GM20000 (cell line): ENCODE measurements at places on chromosomes 7 and 10.

DNA sequence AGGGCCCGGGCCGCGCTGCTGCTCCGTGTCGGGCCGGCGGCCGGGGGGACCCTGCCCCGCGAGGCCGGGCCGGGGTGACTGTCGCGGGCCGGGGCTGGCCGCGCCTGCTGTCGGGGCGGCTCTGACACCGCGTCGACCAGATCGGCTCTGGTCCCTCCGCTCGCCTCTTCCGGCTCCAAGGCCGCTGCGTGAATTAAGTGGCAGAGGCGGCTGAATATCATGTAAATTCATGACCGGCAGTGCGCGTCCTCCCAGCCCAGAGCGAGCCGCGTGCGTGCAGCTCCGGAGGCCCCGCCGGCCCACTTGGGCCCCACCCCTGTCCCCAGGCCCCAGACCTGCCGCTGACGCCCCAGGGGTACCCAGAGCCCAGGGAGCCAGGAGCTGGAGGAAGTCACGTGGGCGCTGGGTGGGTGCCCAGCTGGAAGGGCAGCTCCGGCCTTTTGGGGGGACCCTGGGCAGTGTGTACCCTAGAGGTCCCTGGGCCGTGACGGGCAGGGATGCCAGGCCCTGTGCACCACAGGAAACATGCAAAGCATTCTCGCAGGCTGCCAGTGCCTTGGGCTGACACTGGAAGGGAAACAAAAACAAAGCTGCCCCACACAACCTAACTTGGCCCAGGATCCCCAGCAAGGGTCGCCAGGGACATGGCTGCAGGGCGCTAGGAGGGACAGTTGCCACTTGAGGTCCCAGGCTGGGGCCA lies 584.0 kb upstream of the MKI67 start:
- DNase-seq, result peak; percentile 22

- no peak for DNase-seq
Observed at GRCh38 chr7:145216866-145217265, 381.0 kb upstream of the TPK1 start.

- no peak for DNase-seq
Observed at GRCh38 chr10:6912929-6913328, 332.9 kb upstream of the PRKCQ start.

- DNase-seq, result no peak
Observed at GRCh38 chr10:87578160-87578841, 73.6 kb downstream of the MINPP1 start.

DNA sequence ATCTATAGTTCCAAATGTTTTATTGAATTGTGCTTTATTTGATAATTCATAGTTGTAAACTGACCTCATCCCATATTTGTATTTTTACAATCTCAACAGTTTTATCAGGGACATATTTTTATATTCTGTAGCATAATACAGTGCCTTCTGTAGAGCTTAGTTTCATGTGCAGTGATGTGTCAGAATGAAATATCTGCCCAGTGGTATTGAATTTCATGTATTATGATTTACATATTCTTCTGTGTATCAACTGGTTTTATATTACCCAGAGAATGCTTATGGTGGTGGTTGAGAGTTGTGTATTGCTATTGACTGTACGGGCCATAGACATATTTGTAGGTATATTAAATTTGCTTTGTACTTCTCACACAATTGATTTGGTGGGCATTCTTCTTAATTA lies 89.9 kb downstream of the KAT6B start:
- DNase-seq, result no peak

DNA sequence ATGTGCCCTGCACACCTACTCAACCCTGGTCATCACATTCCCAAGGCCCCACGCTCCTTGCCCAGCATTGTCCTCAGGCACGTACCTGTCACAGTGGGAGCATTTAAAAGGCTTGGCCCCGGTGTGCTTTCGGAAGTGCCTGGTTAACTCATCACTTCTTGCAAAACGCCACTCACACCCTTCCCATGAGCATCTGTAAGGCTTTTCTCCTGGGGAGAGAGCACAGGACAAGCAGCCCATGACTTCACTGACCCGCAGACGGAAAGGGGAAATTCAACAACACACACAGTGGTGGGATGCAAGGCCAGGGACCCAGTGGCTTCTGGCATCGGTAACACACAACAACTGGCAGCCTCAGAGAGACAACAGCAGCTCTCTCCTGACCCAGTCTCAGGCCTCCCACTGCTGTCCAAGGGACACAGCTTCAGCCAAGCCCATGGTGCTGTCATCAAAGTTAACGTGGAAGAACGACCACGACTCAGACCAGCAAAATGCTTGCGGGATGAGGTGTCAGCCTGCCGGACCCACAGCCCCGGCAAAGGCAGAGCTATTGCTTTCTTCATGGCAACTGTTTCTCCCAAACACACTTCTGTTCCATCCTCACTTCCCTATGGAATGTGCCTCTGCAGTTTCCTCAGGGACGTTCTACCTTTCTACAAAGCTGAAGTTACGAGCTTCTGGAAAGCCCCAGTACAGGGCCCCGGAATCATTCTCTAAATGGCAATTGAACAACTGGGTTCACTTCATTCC lies 4.8 kb downstream of the KLF6 start:
- DNase-seq, result no peak

- peak; percentile 45 for DNase-seq
Observed at GRCh38 chr10:75396631-75397495, 4.7 kb downstream of the ZNF503 start.

DNA sequence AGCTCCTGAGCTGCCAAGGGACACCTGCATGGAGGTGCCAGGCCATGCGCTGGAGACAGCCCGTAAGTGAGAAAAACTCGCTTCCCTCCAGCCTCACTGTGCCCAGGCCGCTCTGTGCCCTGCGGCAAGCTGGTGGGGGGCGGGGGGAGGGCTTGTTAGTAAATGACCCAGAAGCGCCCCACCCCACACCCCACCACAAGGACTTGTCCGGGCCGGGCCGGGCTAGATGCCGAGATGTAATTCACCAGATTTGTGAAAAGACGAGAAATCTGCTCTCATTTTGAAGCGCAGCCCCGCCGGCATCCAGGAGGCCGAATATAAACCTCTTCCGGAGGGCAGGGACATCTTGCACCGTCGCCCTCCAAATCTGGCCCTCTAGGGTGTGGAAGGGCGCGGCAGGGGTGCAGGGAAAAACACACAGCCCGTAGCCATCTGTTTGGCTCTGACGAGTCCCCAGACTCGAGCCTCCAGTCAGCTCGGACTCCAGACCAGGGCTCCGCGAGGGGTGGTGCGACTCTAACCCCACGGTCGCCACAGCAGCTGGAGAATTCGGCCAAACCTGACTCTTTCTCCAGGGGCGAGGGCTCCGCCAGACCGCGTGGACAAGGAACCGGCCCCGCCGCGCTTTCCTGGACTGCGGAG lies 14.8 kb downstream of the TLX1 start:
- peak; percentile 19 for DNase-seq

- DNase-seq, result no peak
Observed at GRCh38 chr10:89575031-89575430, 39.6 kb upstream of the SLC16A12 start.

- no peak for DNase-seq
Observed at GRCh38 chr7:28473571-28474281, 61.4 kb downstream of the CREB5 start.

DNA sequence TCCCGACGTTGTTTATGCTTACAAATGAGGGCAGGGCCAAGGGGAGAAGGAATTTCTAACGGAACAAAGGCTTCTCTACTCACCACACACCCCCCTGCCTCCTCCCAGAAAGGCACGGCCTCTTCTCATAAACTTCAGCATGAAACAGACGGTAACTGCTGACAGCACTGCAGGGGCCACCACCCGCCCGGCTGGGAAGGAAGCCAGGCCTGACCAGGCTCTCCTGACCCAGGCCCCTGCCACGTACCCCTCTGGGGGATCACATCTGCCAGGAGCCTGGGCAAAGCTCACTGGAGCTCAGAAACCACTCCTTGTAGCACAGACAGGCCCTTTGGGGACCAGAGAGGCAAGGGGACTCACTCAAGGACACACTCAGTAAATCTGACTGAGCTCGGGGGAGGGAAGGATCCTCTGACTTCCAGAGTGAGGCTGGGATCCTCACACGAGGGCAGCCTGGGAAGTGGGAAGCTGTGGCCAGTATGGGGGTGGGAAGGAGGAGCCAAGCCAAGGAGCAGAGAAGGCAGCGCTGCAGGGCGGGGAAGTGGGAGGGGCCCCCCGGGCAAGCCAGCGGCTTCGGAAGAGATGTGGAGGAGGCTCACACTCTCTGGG lies 46.1 kb downstream of the ZCCHC24 start:
- no peak for DNase-seq

- no peak for DNase-seq
Observed at GRCh38 chr10:77575271-77576006, 62.2 kb downstream of the KCNMA1 start.

DNA sequence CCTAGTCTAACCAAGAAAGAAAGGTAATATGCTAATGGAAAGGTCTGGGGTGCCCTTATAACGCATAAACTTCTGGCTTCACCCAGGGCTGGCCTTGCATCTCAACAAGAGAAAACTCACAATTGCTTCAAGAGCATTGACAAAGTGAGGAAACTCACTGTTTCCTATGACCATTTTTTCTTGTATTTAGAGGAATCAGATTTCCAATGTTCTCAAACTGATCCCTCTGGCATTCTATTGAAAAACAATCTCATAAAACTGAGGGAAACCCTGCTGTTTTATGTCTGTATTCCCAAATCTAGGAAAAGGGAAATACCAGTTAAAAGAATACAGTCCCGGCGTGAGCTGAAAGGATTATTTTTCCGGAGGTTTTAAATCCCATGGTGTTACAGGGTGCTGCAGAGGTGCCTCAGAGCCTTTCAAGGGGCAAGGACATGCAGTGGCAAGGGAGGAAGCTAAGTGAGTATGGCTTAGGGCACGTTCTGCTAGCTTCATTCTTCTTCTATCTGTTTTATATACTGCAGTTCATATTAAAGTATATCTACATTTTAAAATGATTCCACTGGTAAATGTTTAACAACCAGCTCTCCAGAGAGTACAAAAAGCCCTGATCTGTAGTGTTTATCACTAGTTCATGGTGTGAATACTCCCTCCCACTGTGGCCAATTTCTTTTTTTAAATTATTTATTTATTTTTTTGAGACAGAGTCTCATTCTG lies 68.7 kb downstream of the CAV1 start:
- DNase-seq, result no peak

DNA sequence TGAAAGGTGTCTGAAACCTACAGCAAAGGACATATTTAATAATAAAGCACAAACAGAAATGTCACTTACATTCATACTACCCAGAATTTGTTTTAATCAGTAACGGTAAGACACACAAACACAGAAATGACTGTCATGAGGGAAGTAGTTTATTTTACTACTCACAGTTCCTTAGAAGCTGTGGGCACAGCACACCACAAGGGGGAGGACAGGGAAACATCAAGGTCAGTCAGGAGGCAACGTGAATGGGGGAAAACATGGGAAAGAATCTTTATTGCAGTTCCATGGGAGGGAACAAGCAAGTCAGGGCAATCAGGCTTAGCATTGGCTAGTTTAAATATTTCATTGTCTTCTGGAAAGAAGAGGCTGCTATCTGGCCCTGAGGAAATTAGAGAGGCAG lies 123.8 kb upstream of the PDSS1 start:
- no peak for DNase-seq

DNA sequence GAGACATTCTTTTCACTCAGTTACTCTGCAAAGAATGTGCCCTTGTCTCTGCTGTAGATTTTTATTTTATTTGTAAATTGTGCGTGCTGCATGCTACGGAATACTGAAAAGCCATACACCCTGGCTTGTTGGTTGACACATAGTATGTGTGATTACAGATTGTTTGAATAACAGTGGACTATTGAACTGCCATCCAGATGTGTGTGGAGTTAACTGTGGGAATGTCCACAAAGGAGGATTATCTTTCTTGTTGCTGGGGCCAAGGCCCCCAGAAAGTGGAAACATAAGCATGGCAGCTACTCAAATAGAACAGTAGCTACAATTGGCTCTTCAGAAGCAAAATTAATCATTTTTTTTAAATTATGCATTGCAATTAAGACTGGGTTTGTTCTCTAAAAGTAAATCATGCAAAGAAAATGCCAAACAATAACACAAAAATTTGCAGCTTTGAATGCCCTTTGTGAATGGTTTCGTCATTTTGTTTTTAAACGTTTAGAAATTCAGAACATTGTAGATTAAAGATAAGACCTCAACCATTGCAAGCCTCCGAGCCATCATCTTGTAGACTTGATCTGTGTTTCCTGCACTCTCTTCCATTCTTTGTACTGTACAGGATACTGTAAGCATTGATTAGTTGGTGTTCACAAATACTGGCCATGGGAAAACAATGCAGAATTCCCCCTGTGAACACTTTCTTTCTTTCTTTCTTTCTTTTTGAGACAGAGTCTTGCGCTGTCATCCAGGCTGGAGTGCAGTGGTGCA lies 210.3 kb upstream of the TCF7L2 start:
- DNase-seq, result no peak

DNA sequence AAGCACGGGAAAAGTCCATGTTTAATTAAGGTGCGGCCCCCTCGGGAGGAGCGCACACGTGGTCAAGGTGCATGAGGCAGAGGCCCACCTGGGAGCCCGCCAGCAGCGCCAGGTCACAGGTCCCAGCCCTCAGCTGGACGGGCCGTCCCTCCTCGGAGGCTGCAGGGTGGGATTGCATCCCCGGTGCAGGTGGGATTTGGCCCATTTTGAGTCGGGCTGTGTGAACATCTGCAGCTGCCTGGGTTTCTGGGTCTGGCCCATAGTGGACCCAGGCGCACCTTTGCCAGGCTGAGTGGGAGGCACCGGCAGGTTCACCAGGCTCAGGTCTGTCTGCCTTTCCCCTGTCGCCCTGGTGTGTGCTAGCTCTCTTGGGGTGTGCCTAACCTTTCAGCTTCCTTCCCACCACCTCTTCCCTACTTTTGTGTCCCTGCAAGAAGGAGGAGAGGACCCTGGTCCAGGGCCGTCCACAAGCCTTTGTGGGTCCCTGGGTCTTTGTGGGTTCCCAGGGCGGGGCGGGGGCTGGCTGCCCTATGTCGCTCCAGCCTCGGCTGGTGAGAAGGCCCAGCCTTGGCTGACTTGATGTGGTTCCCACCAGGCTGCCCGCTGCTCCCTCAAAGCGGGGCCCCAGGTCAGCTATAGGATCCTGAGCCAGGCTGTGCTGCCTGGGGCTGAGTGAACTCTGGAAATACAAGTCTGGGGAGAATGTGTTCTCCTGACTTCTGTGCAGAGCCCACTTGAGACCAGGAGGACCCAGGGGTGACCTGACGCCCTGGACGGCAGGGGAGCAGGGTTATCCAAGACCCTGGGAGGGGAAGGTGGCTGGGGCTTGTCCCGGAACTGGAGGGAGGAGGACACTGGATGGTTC lies 186.7 kb upstream of the SHH start:
- DNase-seq, result no peak

GRCh38 chr7:141227454-141227853 lies 153.6 kb downstream of the TMEM178B start:
- no peak for DNase-seq

GRCh38 chr10:11822026-11822756 lies 965 bp upstream of the PROSER2 start:
- no peak for DNase-seq
